ENCODE measurements at places on chromosomes 11 and 22.

GRCh38 chr11:120326228-120326627, 1.1 kb downstream of the TLCD5 start:
- DNase-seq = no peak

- no peak for DNase-seq
These were observed 5.1 kb downstream of the FBLN1 start for GRCh38 chr22:45507798-45508197.

DNA sequence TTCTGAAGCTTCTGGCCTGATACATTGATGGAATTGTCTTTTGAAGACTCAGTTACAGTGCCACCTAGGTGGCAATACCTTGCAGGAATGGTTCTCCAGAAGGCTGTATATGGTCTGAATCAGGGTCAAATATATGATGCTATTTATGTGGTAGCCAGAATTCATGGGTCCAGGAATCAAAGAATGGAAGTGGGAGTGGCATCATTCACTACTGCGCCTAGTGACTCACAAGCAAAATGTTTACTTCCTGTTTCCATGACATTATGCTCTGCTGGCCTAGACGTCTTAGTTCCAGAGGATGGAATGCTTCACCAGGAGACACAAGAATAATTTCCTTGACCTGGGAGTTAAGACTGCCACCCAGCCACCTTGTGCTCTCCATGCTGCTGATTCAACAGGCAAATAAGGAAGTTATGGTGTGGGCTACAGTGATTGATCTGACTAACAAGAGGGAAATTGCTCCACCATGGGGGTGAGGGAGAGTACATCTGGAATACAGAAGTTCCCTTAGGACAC, 491.8 kb downstream of the ETS1 start:
- no peak for DNase-seq

- DNase-seq = no peak
These were observed 18.9 kb upstream of the C11orf96 start for GRCh38 chr11:43923406-43924111.

Data from T-helper 2 cell (primary cell).